Astrocyte (in vitro differentiated cells and primary cell): ENCODE measurements at places on chromosomes 7 and 10. TPM values are rescaled to one million over a fixed set of nuclear protein-coding genes. Genes with fewer than 3 reads are reported as not detected.

GRCh38 chr10:42986633-42987032 is 90.2 kb upstream of the RET start:
- no peak for DNase-seq
- H3K4me3 ChIP-seq: no peak overlapping the region
- H3K36me3 ChIP-seq: no peaks in the 10 kb centered on the region
- H3K27me3 ChIP-seq: no peaks in the 10 kb centered on the region

GRCh38 chr7:140551355-140552239 is 72.3 kb upstream of the MKRN1 start:
- no peak for DNase-seq
- H3K4me1 ChIP-seq: no peaks in the 10 kb centered on the region
- H3K27me3 ChIP-seq: no peaks in the 10 kb centered on the region
- peaks cover 5% of the 10 kb centered on the region for H3K36me3 ChIP-seq

GRCh38 chr7:867406-868188 is 8.8 kb upstream of the GET4 start:
- no peaks in the 10 kb centered on the region for H3K27me3 ChIP-seq
- H3K4me3 ChIP-seq: no peak overlapping the region
- H3K27ac ChIP-seq: peak overlapping the region; percentile 68
- peak; percentile 33 for DNase-seq
- H3K4me1 ChIP-seq: peaks cover 10% of the 10 kb centered on the region

GRCh38 chr10:24777196-24777595 is 53.5 kb upstream of the ARHGAP21 start:
- no peak overlapping the region for H3K27ac ChIP-seq
- DNase-seq: no peak
- no peaks in the 10 kb centered on the region for H3K27me3 ChIP-seq
- no peaks in the 10 kb centered on the region for H3K4me1 ChIP-seq
- no peaks in the 10 kb centered on the region for H3K36me3 ChIP-seq

GRCh38 chr7:35649711-35650110 is 45.2 kb downstream of the HERPUD2 start:
- H3K4me1 ChIP-seq: no peaks in the 10 kb centered on the region
- no peak for DNase-seq
- no peak overlapping the region for H3K27ac ChIP-seq
- H3K36me3 ChIP-seq: peaks cover 2% of the 10 kb centered on the region
- no peaks in the 10 kb centered on the region for H3K27me3 ChIP-seq

DNA sequence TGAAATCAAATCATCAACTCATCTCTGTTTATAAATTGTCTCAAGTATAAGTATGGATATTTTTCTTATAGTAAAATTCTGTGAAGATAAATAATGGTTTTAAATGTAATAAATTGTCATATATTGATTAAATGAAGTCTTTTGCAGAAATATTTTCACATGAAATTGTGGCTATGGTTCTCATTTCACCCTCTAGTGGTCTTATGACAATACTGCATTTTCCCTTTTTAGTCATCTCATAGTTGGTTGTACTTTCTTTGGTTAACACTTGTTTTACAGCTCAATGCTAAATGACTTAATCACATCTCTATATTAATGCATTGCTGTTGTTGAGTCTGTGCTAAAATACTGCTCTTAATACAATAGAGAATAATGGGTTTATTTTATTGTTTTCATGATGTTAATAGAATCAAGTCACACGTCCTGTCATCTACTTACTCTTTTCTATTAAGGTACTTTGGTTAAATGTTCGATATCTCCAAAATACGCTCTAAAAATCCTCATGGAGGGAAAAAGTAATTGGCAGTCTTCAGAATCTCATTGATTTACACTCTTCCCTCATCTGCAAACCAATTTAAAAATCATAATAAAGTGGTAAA is 38.0 kb upstream of the CACNA2D1 start:
- DNase-seq: peak; percentile 2
- H3K27ac ChIP-seq: no peak overlapping the region
- no peaks in the 10 kb centered on the region for H3K36me3 ChIP-seq
- H3K27me3 ChIP-seq: no peaks in the 10 kb centered on the region

GRCh38 chr7:24441314-24442027 is 131.8 kb upstream of the PALS2 start:
- no peaks in the 10 kb centered on the region for H3K4me1 ChIP-seq
- no peaks in the 10 kb centered on the region for H3K27me3 ChIP-seq
- no peaks in the 10 kb centered on the region for H3K36me3 ChIP-seq
- no peak overlapping the region for H3K27ac ChIP-seq

- no peak overlapping the region for H3K4me3 ChIP-seq
- H3K36me3 ChIP-seq: no peaks in the 10 kb centered on the region
- no peaks in the 10 kb centered on the region for H3K4me1 ChIP-seq
- no peak for DNase-seq
Measured at GRCh38 chr7:28397141-28397540, 15.2 kb upstream of the CREB5 start.

- no peaks in the 10 kb centered on the region for H3K36me3 ChIP-seq
- no peak overlapping the region for H3K4me3 ChIP-seq
- H3K4me1 ChIP-seq: peaks cover 14% of the 10 kb centered on the region
- no peak overlapping the region for H3K27ac ChIP-seq
- H3K27me3 ChIP-seq: no peaks in the 10 kb centered on the region
Measured at GRCh38 chr7:66257481-66257880, 52.3 kb downstream of the TPST1 start.

Gene NOS3
- 1.8 and 2.0 TPM in 2 replicates for total RNA-seq

Gene METTL2B
- total RNA-seq: 30.8 and 34.5 TPM in 2 replicates

Gene FOXI2
- total RNA-seq: not detected in 2 replicates

Gene CXCL12
- total RNA-seq: 23.7 and 48.2 TPM in 2 replicates

Gene CALHM1
- total RNA-seq: not detected in 2 replicates
